ENCODE measurements at places on chromosomes 6 and 20.

DNA sequence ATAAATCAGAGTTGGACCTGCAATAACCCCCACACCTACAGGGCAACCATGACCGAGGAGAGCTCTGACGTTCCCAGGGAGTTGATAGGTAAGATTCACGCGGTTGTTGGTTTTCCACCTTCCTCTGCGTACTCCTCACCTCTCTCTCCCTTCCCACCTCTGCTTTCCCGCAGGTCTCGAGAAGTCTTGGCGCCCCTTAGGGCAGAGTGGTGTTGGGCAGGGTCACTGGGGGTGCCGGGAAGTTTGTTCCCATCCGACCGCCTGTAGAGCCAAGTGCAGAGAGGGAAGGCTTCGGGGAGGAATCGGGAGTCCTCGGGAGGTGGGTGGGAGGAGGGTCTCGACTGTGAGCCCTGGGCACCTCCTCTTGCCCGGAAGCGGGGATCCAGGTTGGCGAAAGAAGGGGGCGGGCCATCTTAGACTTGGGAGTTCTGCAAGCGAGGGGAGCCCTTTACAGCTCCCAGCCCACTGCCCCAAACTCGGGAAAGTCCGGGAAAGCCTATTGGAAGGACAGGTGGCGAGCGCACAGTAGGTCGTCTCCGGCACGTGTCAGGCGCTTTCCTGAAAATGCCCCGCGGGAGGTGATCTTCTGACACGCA is 672 bp downstream of the CARMIL1 start:
- DNase-seq: no peak

DNA sequence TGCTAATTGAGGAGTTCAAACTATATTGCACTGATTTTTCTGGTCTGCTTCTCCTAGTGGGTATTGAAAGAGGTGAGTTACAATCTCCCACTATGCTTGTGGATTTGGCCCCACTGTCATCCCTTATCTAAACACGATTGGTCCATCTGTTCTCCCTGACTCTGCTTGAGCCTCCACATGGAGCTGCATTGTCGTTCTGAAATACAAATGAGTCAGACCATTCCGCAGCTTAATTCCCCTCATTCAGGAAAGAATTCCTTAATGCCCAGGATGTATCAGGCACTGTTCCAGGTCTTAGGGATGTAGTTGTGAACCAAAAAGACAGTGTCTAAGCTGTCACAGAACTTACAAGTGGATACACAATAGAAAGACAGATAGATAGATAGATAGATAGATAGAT is 461.9 kb downstream of the QKI start:
- DNase-seq: no peak

DNA sequence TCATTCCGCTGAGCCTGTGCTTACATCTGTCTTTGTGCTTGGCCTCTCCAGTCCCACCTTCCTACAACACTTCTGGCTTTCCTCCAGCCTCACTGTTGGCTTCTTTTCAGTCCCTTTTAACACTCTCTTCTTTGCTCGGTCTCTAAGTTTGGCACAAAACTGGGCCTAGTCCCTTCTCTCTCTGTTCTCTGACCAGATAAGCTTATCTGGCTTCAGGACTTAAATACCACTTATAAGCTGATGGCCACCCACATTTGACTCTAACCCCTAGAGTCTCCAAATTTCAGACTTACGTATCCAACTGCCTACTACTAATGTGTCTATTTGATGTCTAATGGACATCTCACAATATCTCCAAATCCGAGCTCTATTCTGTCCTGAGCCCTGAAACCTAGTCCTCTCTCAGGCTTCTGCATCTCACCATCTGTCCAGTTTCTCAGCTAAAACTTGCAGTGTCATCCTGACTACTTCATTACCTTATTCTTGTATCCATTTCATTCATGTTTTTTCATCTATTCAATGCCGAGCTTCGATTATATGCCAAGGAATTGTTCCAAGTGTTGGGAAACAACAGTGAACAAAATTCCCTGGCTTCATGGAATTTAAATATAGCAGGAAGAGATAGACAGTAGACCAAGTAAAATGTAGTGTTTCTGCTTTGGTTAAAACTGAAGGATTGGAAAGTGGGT is 40.1 kb downstream of the TBPL1 start:
- DNase-seq: no peak

GRCh38 chr20:47673671-47673955 is 111.7 kb downstream of the SULF2 start:
- no peak for DNase-seq

DNA sequence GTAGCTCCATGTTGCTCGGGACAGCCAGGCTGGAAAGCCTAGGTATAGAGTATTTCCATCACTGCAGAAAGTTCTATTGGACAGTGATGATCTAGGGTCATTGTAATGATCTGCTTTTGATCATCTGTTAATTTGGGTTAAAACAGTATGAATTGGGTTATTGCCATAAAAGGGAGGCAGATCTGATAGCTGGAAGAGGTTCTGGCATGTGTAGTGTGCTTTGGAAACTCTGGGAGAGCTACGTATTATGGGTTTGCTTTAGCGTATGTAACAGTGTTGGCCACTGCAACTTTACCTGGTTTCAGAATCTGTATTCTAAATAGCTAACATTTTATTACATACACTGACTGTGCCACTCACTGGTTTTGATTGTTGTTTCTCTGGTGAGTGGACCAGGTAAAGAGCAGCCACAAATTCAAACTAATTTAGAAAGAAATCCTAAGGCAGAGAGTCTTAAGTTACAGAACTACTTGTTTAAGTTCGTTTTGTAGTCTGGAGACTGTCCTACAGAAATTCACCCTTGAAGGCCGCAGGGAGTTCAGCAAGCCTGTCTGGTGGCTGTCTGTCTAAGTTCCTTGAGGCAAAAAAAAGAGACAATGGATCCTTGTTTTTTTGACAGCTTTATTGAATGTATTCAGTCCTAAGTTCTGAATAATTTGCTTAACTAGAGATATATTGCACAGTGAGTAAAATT is 300.3 kb downstream of the PRL start:
- no peak for DNase-seq

DNA sequence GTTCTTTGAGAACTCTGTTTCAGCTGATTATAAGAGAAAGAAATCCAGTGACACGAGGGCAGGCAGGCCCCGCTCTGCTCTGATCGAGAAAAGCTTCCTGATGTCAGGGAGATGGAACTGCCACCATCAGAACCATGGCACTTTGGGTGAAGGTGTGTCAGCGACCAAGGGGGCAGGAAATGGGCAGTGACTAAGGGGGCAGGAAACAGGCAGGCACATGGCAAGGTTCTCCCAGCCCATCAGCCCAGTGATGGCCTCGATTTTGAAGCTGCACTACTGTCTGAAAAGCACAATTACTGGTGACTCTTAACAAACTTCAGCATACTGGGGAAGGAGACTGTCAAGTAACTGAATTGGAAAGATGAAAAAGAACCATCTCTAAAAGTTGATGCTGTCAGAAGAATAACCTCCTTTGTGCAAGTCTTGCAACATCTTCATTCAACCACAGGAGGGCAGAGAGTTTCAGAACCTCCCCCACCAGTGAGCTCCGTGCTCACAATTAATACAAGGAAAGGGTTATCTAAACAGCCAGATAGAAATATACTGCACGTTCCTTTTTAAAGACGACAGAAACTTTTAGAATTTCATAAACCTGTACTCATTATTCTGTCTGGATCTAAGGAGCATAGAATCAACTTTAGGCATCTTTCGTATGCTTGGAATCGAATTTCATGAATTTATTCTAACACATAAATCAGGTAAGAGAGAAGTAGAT is 39.1 kb downstream of the TMX4 start:
- no peak for DNase-seq

DNA sequence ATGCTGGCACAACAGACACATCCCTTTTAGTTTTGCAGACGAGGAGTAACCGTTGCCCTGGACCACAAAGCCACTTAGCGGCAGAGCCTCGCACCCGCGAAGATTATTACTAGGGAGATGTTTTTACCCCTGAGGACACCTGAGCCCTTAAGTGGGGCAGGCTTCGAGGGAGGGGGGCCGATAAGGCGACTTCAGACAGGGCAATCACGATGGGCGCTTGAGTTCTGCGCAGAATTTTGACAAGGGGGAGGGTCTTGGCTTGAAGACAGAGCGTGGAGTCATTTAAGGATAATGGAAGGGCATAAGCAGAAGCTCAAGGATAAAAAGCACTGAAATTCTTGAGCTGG is 650 bp upstream of the TTK start:
- no peak for DNase-seq

DNA sequence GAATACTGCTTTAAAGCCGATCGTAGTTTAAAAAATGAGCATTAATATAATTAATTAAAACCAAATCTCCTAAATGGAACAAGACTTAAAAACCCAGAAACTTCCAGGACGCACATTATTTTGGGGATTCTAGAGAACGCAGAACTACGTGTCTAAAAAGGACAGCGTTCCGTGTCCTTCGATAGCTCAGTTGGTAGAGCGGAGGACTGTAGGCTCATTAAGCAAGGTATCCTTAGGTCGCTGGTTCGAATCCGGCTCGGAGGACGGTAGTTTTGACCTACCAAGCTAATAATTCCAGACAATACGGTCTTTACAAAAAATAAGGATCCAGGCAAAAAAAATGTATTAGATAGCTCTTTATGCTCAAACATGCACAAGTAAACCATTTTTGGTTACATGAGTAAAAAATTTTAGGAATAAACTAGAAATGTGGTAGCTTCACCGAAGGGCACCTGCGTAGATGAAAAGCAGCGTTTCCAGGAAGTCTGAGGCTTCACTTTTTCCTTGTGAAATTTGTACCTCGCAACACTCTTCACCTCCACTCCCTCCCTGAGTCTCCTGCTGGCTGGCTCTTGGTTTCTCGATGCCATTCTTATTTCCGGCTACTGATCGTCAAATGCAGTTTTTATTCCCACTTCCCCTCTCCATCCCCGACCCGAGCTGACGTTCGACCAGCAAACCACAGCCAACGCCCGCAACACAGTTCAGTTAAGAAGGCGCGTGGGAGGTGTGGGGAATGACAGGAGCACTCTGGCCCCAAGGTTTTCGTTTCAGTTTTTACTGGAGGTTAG is 19.6 kb upstream of the ABT1 start:
- no peak for DNase-seq

DNA sequence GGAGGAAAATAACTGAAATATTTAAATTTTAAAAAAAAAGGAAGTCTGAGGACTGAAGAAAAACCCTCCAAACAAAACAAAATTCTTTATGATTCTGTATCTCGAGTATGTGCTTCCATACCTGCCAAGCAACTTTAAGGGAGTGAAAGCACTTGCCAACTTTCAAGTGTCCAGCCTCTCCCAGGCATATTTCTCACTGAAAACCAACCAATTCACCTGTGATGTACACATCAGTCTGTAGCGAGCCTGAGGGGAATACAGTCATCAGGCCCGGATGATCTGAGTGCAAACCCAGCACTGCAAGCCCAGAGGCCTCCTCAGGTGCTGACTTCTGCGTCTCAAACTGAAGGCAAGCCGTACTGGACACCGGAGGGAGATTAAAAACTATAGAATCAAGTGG is 164.8 kb upstream of the NT5E start:
- no peak for DNase-seq

GRCh38 chr20:63121749-63122405 is 94.1 kb downstream of the YTHDF1 start:
- DNase-seq: no peak

DNA sequence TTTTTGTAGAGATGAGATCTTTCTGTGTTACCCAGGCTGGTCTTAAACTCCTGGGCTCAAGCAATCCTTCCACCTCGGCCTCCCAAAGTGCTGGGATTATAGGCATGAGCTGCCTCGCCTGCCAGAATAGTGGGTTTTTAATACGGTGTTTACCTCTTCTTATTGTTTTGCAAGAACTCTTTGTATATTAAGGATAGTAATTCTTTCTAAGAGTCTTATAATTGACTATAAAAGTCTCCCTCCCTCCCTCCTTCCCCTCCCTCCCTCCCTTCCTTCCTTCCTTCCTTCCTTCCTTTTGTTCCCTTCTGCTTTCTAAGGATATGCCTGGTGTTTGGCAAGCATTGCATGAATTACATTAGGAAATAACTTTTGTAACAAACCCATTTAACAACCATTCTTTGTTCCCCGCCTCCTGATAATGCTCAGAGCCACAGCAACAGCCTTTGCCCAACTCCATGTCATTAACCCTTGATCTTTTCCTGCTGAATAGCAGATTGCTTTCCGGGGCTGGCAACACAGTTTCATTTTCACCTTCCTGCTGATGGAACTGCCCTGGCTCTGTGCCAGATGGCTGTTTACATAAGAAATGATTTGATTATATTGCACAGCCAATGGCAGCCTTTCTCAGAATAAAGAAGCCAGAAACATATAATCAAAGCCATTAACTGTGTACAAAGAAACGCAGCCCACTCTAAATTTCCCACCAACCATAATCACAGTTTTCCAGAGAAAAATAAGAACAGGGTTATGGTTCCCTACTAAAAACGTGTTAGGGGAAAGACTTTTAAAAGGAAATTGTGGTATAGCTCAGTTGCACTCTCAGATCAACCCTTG is 143.7 kb upstream of the PTPN1 start:
- no peak for DNase-seq

DNA sequence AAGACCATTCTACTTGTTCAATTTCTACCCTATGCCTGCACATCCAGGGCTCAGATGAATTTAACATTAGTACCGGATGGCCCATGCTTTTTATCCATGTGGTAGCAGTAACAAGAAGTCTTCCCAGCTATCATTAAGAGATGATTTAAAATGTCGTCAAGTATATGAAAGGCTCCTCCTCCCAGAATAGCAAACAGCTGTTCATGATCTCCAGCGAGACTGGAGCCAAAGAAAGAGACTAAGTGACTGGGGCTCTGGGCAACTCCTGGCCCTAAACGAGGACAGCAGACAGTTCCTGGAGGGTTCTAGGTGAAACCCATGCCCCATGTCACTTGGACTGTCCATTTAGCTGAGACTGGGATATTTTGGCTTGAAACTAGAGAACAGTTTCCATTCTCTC is 160.8 kb downstream of the CDC5L start:
- no peak for DNase-seq

GRCh38 chr6:126312013-126312665 is 27.8 kb upstream of the CENPW start:
- no peak for DNase-seq

DNA sequence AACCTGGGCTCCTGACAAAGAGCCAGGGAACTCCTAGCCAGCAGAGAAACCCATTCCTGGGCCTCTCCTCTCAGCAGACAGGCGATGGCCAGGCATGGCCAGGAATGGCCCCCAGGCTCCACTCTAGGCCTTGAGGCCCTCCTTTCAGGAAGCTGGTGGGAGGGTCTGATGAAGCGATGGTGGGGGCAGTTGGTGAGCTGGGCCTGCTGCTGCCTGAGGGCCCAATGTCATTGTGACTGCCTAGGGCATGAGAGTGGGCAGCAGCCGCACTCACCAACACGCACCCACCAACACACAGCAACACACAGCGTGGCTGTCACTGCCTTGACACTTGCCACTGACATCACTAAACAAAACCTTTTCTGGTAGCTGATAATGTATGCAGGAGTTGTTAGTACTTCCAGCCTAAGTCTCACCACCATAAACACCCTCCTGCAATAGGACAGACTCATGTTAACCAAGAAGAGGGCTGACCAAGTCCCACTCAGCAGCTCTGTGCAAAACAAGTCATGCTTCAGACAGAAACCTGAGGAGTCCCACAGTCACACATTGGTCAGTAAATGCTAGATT is 69.3 kb downstream of the ABHD12 start:
- DNase-seq: no peak

Data from GM12878 (cell line).